ENCODE measurements at places on chromosomes 13 and 19. TPM values are rescaled to one million over a fixed set of nuclear protein-coding genes. Genes with fewer than 3 reads are reported as not detected.
A peak's percentile ranks its signal among the peaks of the same experiment; 100 is the strongest.

DNA sequence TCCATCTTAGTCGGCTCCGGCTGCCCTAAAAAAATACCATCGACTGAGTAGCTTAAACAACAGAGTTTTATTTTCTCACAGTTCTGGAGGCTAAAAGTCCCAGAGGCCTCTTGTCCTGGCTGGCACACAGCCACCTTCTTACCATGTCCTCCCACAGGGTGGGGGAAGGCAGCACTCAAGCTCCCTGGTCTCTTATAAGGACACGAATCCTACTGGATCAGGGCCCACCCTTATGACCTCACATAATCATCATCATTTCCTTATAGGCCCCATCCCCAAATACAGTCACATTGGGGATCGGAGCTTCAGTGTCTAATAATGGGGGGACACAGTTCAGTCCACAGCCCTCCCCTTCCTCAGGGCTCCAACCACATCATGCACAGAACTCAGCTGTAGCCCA is 2.6 kb upstream of the TUBA3C start:
- DNase-seq = no peak

DNA sequence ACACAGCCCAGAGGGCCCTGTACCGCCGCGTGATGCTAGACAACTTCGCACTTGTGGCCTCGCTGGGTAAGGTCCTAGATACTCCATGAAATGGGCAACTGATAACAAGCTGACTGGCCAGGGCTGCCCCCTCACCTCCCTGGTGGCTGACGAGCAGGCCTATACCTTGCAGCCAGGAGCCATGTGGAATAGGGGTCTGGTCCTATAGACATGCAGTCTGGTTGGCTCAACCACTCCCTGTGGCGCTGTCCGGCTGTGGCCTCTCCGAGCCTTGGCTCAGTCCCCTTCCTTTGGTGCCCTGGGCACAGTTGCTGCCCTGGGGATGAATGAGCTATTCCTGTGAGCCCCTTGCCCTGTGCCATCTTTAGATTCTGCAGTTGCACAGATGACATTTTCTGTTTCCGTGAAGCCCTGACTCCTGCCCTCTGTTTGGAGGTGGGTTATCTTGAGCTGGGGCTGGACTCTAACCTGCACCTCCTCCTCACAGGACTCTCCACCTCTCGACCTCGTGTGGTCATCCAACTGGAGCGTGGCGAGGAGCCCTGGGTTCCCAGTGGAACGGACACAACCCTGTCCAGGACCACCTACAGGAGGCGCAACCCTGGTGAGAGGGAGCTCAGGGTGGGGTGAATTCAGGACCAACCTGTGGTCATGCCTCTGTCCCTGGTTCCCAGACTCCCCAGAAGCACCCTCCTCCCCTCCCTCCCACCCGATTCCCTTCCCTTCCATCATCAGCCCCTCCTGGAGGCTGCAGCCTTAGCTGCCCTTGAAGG is 2.5 kb downstream of the ZNF324 start:
- DNase-seq = no peak

DNA sequence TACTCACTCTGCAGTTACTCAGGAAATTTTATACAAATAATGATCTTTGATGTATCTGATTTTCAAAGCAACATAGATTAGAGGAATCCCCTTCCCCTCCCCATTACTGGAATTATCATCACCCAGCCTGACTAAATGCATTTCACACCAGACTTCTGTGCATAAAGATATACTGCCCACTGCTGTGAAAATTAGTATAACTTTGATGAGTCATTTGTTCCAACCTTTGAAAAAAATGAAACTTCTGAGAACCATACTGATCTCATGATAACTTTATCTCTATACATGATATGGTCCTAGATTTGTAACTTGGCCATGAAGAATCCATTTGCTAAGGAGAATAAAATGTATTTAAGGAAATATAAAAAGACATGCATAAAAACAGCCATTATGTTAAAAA is 63.9 kb downstream of the GPC6 start:
- DNase-seq = no peak

GRCh38 chr19:1125601-1126467 is 22.0 kb downstream of the GPX4 start:
- DNase-seq = peak; percentile 79

DNA sequence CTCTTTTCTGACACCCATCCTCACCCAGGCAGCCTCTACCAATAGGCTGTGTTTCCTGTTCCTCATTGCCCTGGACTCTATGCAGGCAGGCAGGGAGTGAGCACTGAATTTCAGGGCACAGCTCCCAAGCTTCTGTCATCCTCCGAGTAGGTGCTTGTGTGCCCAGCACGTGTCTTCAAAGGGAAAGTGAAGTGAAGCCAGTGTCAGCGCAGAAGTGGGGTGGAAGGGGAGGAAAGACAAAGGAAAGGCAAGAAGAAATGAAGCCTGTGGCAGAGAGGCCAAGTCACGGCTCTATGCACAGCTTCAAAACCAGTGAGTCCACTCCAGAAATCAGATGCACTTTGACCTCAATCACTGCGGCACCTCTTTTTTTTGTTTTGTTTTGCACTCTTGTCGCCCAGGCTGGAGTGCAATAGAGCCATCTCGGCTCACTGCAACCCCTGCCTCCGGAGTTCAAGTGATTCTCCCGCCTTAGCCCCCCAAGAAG is 16.9 kb downstream of the CEBPA start:
- DNase-seq = no peak

DNA sequence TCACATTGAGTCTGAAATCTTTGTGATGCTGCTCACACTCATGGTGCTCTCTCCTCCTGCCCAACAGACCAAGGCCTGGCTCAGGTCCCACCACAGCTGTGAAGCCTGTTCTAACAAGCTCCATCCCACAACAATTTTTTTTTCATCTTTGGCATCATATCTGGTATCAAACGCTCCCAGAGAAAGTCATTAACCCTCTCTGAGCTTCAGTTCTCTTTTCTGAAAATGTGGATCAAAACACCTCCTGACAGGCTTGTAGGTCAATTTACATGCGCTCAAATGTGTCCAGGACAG is 224.4 kb downstream of the LACC1 start:
- DNase-seq = peak; percentile 45

- DNase-seq = peak; percentile 19
These were observed 53.4 kb upstream of the AKAP11 start for GRCh38 chr13:42218576-42218975.

GRCh38 chr13:43389983-43390382 is 366.6 kb downstream of the DNAJC15 start:
- DNase-seq = no peak

GRCh38 chr19:47446534-47447469 is 24.9 kb downstream of the SLC8A2 start:
- DNase-seq = no peak

DNA sequence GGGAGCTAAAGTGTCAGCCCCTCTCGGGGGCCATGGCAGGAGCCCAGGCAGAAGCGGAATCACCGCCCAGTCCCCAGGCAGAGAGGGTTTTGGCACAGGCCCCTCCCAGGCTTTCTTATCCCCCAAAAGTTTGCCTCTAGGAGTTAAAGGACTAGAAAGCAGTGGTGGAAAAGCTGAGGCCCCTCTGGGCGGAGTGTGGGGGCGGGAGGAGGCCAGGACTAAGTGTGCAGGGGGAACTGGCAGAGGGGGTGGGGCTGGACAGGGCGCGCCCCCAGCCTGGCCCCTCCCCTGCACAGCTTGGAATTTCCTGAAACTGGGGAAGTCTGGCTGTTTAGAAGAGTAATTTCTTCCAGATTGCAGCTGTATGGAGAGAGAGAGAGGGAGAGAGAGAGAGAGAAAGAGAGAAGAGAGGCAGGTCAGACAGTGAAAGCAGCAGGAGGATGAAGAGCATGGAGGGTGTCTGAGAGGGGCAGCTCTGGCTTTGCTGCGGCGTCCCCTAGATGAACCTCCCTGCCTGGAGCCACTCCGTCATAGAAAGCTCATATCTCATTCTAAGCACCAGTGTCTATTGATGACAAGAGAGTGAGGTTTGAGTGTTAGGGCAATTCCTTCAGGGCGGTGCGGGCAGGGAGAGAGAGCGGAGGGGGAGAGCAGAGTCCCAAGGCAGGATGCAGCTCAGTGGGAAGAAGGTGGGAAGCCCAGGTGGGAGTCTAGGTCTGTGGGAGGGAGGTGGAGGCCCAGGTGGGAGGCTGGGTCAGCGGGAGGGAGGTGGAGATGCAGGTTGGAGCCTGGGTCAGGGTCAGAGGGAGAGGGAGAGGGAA is at the start of gene CDC42EP5:
CDC42EP5 (minus strand) TSS at position 226 of the 821 bp plus-strand sequence. CDS start 7,749 bp downstream, outside the sequence.
- DNase-seq = peak; percentile 61

DNA sequence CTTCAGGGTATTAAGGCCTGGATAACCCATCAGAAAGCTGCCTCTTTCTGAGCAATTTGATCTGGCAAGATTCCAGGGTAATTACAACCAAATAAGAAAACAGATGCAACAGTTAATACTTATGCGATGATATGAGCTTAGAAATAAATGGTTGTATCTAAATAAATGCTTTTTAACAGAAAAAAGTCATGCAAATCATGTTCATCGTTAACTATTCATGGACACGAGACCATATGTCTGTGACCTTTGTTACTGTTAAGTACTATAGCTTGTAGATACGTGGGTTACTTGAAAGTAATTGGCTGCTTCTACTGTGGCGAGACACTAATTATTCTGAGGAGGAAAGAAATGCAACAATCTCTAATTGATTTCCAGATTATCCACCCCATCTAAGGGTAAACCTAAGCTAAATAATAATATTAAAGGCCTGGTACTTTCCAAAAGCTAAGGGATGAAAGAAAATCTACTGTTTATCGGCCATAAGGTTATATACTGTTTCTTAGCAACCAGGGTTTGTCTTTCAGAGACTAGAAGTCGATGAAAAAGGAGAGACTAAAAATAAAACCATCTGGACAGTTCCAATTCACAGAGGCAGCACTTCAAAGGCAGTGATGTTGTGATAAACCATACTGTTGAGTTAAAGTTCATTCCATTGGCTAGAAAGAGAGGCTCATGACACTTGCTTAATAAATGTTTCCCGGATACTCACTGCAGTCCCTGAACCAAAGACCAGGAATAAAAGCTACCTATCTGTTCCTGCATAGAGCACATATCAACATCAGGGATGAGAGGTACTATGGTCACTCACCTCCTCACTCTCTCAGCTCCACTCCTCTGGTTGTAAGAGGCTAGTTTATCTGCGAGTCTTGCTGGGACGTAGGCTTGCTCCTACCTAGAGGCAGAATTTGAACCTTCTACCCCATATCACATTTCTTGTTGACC is 1.5 kb downstream of the EPSTI1 start:
- DNase-seq = no peak

DNA sequence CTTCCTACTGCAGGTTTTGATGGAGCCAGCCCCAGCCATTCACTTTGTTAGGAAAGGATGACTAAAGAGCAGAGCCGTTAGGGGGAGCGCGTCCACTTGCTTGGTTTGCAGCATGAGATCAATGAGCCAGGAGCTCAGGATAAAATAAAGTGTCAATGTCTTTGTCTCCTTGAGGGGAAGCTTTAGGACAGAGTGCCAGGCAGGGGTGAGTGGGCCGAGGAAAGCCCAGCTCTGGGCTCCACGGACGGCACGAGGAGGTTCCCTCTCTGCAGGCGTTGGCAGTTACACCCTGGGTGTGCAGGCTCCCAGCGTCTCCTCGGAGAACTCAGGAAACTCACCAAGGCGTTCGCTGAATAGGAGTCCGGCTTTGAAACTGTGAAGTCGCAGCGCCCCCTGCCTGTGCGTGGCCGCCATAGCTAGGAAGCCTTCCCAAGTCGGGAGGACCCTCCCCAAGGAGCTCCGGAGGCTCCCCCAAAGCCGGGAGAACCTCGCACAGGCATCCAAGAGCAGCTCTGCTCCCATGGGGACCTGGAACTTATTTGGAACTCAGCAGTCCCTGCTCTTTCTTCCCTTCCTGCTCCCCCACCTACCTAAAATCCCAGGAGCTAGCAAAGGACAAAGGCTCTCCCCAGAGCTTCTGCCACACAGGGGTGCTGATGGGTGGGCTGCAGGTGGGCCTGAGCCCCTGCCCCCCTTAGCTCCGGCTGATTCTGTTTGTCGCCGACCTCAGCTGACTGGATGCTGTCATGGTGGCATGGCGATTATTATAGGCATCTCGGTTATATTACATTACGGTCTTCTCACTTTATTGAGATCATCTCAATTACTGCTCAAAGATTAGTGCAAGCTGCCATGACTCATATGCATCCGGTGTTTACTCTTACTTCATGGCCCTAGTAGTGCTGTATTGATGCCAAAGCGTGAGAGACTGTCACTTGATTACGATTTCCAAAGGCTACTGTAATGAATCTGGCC is 34.4 kb downstream of the GSX1 start:
- peak; percentile 81 for DNase-seq

DNA sequence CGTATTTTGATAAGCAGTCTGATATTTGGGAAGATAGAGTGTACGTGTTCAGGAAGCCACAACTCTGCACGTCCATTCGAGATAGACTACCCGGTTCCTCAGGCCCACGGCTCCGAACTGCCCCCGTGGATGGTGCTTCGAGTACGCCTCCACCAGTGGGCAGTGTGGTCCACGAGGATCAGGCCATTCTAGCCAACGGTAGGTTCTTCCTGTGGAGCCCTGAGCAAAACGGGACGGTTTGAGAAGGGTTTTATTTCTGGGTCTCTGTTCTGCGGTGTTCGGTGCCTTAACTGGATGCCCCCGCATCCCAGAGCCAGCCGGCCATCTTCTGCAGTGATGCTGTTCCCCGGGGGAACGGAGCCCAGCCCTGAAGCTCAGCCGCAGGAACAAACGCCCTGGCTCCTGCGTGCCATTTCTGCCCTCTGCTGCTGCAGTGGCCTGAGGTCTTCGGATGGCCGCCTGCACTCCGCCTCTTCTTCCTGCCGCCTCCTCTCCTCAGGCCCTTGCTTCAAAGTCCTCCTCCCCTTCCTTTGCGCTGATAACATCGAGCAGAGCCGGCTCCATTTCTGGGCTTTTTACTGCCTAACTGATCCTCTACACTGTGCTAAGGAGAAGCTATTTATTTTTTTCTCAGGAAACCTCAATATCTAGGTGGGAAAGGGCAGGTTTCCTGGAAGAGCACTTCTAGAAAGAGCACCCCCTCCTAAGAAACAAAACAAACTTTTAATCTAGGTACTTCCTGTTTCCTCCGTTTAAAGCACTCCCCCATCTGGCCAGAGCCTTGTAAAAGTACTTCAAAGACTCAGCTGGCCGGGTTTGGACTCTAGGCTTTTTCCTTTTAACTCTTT is 36.2 kb upstream of the SLC46A3 start:
- DNase-seq = no peak

DNA sequence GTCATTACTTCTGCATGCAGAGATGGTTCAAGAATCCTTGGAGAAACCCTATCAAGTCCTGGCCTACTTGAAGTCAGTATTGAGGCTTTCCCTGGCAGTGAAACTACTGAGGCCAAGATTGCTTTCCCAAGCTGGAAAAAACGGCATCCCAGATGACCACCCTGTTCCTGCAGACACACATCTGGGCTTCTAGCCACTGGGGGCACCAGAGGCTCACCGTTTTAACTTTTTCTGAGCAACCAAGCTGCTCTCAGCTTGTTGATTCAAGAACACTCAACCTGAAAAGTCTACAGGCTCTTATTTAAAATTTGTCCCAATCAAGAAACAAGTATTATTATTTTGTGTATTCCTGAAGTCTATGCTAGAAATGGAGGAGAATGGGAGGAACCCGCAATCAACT is 66.6 kb downstream of the SPRYD7 start:
- DNase-seq = peak; percentile 14

- no peak for DNase-seq
These were observed 88.6 kb upstream of the FARP1 start for GRCh38 chr13:98054301-98054700.

Gene IL4I1
- 0.35 TPM for total RNA-seq

Gene GIPC3
- total RNA-seq = 0.19 TPM

Gene GAS6
- total RNA-seq = 172 TPM

Gene GPR18
- not detected for total RNA-seq

Gene ZNF177
- total RNA-seq = 1.7 TPM

Data from myocyte (in vitro differentiated cells).